ENCODE measurements at places on chromosomes 1 and 21. TPM values are rescaled to one million over a fixed set of nuclear protein-coding genes. Genes with fewer than 3 reads are reported as not detected.

GRCh38 chr1:37574834-37575480 is 18.2 kb downstream of the DNALI1 start:
- peak; percentile 79 for DNase-seq

- no peak for DNase-seq
These were observed 141.2 kb downstream of the ZBTB18 start for GRCh38 chr1:244192325-244192724.

DNA sequence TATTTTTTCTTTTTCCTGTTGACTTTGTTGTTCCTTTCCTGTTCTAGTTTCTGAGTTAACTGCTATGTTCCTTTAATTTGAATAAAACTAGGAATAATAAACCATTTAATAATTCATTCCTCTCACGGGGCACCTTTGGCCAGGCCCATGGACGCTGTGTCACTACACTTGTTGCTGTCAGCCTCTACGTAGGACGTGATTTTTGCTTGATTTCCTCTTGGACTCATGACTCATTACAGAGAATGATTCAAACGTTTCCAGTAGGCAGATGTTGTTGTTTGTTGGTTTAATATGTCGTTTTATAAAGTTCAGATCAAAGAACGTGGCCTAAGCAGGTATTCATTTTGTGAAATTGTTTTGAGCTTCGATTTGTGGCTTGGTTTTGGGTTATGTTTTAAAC is 9.1 kb upstream of the SLC19A1 start:
- DNase-seq, result peak; percentile 75

- no peak for DNase-seq
These were observed 64.0 kb downstream of the KIF21B start for GRCh38 chr1:200959411-200959921.

DNA sequence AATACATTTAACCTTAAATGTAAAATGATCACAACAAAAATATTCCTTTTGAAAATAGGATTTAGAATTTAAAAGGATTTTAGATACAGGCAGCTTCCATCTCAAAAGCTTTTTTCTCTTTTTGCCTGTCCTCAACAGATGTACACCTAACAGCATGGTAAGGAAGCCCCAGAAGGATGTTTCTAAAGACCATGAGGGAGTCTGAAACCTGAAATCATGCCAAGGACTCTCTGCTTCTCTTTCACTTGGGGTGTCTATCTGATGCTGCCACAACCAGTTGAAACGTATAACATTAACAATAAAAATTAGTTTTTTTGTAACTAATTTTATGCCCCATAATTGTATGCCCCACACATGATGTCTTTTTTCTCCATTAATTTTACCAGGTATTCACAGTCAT is 5.4 kb upstream of the ZNF281 start:
- no peak for DNase-seq

GABRD gene
- total RNA-seq, result not detected

KRTAP21-2 gene
- total RNA-seq, result not detected

SLFNL1 gene
- 0.14 TPM for total RNA-seq

ATP6V1G3 gene
- total RNA-seq, result not detected

STUM gene
- not detected for total RNA-seq

SPRR1B gene
- 0.39 TPM for total RNA-seq
